Lung (tissue), 17 donors: ENCODE measurements at places on chromosomes 3 and 15.
A peak's percentile ranks its signal among the peaks of the same experiment; 100 is the strongest.

DNA sequence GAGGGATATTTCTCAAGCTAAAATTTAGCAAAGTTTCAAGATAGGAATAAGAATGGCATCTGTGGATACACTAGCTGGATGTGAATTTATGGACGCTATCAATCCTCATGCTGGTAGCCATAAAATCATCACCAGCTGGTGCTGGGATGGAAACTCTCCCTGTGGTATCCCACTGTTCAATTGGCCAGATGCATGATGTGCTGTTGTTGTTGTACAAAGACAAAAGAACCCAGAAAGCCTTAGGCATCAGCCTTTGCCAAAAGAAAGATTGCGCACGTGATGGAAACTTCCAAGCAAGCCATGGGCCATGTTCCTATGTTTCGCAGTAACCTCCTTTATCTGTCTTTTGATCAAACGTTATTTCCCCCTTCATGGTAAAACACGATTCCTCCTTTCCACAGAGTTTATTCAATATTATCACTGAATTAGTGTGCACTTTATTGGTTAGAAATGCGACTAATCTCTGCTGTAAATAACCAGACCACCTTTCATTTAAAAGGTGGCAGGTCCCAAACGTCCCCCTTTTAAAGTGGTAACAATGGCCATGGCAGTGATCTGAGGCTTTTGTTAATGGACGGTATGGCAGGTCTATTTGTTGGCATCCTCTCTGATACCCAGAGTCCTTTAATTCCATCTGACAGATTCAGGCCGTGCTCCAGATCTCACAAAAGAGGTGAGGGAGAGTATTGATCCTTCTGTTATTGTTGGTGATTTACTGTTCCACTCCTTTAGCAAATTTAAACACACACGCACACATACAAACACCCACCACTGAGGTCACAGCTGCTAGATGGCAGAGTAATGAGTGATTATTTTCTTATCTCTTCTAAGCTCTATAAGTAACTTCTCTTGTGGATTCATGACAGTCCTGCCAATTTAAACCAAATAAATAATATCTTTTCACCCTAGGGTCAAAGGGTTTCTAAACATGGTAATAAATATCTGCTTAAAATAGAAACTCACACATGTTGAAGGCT is 291.2 kb upstream of the KCNMB2 start:
- peak; percentile 65 for DNase-seq

DNA sequence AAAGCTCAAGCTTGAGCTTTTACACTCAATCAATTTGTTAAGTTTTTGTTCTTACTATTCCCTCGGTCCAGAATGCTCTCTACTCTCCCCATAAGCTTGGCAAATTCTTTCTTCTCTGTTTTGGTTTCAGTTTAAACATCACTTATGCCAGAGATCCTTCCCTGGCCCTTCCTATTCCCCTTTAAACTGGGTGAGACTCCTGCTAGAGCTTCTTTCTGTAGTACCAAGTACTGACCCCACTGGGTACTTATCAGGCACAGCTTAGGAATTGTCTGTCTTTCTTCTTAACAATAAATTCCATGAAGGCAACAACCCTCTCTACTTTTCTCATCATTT is 76.7 kb upstream of the PHLDB2 start:
- DNase-seq: no peak

DNA sequence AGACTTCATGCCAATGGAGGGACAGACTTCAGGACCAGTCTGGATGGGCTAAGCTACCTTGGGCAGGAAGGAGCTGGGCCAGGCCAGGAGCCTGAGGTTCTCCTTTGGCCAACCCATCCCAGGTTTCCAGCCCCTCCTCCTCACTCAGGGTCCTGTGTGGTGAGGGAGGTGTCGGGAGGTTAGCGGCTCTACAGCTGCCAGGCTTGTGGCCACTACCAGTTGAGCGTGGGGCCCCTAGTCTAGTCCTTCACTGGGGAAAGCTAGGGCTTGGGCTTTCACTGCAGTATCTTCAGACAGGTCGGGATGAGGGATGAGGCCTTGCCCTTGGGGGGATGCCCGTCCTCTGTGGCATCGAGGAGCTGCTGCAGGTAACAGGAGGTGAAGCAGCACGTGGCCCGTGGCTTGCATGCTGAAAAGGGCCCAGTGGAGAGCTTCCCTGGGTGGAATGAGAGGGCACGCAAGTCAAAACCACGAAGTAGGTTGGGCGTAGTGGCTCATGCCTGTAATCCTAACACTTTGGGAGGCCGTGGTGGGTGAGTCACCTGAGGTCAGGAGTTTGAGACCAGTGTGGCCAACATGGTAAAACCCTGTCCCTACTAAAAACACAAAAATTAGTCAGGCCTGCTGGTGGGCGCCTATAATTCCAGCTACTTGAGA is 8.5 kb upstream of the FANCD2 start:
- DNase-seq: no peak

- peak; percentile 84 for DNase-seq
Observed at GRCh38 chr3:17195856-17196604, 311.3 kb downstream of the PLCL2 start.

DNA sequence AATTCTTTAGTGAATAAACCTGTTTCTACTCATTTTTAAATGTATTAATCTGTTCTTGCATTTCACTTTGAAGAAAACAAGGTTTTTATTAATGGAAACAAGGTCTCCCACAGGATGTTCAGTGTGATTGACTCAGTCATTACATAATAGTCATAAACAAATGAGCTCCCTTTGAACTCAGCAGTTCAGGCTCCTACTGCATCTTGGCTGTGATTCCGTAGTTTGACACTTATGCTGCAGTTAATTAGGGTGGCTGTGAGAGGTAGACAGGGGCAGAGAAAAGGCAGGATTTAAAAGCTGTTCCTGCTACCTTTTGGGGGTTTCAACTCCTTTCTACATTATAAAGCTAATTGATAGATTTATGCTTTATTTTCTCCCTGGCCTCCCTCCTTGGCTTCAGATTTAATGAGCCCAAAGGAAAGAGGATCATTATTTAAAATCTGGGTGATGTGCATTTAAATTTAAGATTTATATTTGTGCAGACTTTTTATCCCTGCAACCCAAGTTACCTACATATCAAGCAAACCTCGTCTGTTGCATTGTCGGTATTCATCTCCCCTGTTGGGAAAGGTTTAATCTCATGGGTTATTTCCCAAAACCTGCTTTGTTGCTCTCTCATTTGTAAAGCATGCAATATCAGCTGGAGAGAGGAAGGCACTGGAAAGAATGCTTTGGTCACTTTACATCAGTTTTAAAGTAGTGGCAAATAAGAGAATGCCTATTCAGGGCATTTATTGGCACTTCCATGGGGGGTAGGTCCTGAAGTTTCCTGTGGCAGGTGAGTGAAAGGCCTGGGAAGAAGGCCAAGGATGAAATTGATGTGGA is 345.0 kb upstream of the NR2E3 start:
- DNase-seq: no peak
